Tibial artery (tissue), 4 donors: ENCODE measurements at places on chromosomes 1 and 21.

DNA sequence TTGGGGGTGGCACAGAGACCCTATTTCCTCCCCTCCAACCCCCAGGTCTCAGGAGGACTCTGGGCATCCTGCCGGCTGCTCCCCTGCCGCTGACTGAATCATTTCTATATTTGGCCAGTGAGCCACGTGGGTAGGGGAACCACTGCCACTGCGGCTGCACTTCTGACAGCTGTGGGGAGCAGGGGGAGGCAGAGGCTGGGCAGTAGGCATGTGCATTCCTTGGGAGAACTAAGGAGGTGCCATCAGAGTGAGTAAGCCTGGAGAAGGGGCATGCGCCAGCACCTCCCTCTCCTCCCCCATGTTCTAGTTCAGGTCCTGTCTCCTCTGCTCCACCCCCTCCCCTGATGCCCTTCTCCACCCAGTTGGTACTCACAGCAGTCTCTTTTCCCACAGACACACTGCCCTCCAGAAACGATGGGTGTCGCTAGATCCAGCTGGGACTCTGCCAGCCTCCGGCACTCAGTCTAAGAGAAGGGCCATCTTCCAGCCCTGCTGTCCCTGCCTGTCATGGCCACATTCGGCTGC lies 12.0 kb downstream of the PPFIA4 start:
- DNase-seq = peak; percentile 53

- DNase-seq = no peak
Measured at GRCh38 chr1:17233675-17234320, 15.1 kb upstream of the PADI3 start.

GRCh38 chr1:231679109-231679508 lies 52.5 kb downstream of the DISC1 start:
- DNase-seq = no peak

DNA sequence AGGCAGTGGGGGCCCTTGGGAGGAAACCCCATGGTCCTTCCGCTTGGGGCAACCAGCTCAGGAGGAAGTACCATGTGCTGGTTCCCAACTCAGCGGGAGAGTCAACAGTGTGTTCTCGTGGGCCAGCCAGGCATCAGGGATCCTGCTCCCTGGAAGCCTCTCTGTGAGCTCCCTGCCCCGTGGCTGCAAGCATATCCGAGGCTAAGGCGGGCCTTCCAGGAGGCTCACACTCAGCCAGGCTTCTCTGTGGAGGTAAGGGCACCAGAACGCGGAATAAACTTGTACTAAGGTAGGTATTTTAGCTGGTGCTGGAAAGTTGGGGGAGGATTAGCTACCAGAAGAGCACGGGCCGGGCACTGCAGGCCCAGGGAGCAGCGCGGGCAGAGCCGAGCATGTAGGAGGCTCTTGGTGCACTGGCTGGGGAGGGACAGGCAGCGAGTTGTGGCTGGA lies 74.7 kb upstream of the POU3F1 start:
- no peak for DNase-seq

DNA sequence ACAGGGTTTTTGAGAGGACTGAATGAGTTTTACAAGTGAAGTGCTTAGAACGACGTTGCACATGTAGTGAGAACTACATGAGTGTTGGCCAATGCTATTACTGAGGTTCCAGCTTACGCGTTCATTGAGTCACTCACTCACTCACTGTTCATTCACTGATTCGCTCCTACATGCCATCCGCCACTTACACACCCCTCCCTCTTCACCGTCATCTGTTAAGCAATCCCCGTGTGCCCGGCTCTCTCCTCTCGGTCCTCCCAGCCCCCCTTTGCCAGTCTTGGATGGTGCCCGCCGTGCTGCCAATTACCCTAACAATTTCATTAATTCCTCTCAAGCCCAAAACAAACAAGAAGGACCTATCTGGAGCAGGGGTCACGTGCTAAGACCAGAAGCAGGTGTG lies 27.3 kb upstream of the EPHA2 start:
- DNase-seq = peak; percentile 69

GRCh38 chr1:90144820-90145219 lies 149.9 kb downstream of the ZNF326 start:
- DNase-seq = no peak

- peak; percentile 98 for DNase-seq
Measured at GRCh38 chr1:169367686-169368405, at the start of the genes BLZF1 and NME7. TSS of gene BLZF1 (plus strand) at chr1:169368195. CDS start at chr1:169369523, 1,328 bp downstream. TSS of gene NME7 (minus strand) at chr1:169367797. CDS start at chr1:169367710, 87 bp downstream.

DNA sequence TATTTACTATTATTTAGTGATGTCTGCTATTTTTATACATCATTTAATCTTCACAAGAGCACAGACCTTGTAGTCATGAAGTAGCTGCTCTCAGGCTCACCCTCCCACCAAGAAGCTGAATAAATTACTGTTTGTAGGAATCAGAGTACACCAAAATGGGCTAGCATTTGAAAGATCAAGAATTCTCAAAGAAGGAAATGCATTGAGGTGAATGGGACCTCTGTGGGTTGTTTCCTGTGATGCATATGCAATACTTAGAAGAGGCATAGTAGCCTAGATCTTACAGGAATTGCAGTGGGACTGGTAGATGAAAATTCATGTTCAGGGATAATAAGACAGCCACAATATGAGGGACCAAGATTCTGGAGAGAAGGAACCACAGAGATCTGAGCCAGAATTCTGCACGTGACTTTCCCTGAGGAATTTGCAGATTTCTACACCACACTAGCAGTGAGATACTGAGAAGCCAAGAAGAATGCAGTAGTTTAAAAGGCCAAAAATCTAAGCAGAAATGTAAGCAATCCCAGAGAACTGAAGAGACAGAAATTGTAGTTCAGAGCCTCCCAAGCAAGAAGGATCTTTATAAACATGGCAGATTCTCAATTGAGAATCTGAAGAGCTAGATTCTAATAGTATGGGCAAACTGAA lies 307.0 kb downstream of the ST6GALNAC3 start:
- DNase-seq = no peak

DNA sequence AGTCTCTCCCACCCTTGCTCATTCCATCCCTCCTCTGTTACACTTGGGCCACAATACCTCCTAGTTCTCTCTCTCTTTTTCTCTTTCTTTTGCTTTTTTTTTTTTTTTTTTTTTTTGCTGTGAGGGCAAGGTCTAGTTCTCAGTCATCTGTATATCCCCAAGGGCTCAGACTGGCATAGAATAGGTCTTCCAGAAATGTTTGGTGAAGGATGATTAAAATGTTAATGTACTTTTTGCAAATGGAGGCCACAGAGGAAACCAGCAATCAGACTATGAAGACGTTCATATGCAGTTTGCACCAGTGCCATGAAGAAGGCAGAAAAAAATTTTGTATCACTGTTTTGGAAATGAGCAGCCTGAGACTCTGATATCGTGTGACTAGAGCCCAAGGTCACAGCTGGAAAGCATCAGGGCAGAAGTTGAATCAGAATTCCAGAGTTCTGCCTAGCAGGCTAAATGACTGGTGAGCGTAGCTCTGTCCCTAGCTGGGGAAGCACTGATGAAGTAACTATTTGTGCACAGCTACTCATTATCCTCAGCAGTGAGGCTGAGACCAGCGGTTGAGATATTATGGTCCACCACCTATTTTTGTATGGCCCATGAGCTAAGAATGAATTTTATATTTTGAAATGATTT lies 186.5 kb downstream of the TGFBR3 start:
- no peak for DNase-seq

- DNase-seq = peak; percentile 16
Measured at GRCh38 chr1:30311749-30312148, 411.6 kb downstream of the MATN1 start.

GRCh38 chr1:2134621-2135307 lies 59.8 kb downstream of the FAAP20 start:
- DNase-seq = no peak

DNA sequence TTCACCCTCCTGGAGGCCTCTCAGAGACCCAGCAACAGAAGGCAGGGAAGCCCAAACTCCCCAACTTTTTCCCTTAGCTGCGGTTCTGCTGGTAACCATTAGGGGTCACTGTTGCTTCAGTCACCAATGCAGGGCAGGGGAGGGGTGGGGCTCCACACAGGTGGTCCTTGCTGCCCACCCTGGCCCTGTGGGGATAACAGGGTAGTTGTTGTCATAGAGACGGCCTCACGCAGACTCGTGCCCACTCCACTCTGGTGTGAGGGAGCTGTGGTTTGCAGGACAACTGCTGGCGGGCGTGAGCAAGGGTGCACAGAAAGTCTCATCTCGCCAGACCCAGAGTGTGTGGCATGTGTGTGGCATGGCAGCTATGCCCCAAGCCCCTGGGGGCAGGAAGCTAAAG lies 19.9 kb downstream of the INSRR start:
- DNase-seq = no peak

DNA sequence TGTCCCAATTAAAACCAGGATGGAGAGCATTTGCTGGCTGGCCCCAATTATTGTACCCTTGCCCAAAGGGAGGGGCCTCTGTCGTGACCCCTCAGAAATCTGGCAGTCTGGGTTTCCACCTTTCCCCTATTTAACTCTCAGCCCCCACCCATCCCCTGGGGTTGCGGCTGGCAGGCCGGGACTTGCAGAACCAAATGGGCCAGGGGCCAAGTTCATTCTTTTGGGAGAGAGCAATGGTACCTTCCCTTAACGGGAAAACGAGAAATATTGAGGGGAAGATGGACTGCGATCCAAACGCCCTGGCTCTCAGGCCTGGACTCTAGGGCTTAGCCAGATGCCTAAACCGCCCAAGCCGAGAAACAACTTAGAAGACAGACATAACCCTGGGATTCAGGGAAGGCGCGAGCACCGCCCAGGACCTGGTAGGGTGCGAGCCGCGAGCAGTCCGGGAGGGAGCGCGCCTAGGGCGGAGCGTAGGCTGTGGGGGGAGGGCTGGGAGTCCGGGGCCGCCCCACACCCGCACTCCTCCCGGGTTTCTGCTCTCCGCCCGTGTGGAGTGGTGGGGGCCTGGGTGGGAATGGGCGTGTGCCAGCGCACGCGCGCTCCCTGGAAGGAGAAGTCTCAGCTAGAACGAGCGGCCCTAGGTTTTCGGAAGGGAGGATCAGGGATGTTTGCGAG lies at the start of gene SLC27A3:
SLC27A3 (plus strand) TSS at position 628 of the 678 bp plus-strand sequence. CDS start 91 bp downstream, outside the sequence.
- peak; percentile 87 for DNase-seq

GRCh38 chr1:118649369-118650106 lies 338.6 kb downstream of the TBX15 start:
- DNase-seq = no peak

GRCh38 chr1:80657044-80657643 lies 1143.6 kb upstream of the ADGRL2 start:
- no peak for DNase-seq

DNA sequence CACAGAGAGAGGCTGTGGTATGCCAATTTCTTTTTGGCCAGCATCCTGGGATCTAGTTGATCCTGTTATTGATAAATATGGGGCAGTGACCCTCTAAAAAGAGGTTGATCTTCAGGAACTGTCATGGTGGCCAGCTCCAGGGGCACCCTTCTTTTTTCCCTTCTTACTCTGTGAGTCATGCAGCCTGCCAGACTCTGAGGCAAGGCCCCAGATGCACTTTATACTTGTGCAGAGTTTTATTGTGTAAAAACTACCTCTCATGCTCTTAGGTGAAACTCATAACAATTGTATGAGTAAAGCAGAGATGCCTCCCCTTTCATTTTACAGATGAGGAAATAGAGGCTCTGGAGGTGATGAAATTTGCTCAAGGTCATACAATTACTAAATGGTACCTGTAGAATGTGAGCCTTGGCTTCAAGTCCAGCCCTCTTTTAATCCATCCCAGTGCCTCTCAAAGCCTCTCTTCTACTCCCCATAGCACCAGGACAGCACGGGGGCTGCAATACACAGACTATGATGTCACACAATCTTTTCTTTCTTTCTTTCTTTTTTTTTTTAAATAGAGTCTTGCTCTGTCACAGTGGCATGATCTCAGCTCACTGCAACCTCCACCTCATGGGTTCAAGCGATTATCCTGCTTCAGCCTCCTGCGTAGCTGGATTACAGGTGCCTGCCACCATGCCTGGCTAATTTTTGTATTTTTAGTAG lies 387.8 kb downstream of the KCNH1 start:
- DNase-seq = no peak

GRCh38 chr1:80154176-80154575 lies 1147.6 kb upstream of the ADGRL4 start:
- DNase-seq = no peak

DNA sequence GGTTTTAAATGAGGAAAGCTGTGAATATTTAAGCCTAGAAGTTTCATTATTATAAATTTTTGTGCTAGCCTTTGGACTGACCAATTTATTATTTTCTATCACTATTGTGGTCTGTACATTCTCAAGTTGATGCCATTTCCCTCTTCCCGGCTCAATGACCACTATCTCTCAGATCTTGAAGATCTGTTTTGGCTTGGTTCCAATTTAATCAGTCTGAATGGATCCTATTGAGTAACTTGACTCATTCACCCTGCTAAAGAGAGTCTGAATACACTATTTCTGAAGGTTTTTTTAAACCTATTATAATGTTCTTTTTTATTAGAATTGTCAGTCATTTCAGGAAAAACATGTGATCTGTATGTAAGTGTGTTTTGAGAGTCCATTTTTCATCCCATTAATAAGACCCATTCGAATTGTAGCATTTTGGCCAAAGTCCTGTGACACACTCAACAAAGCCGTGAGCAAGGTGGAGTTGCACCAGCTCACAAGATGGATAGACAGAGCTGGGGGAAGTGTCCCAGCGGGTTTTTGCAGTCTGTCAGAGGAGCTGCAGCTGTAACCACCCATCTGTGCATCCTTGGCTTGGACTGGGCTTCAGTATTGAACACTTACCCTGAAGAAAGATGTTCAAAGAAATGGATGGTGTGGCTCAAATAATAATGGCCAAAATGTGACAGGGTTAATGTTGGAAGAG lies 145.6 kb downstream of the NFIA start:
- no peak for DNase-seq

GRCh38 chr1:63033211-63033610 lies 249.3 kb downstream of the ATG4C start:
- DNase-seq = no peak

GRCh38 chr1:234887016-234887900 lies 241.4 kb downstream of the TOMM20 start:
- peak; percentile 51 for DNase-seq

DNA sequence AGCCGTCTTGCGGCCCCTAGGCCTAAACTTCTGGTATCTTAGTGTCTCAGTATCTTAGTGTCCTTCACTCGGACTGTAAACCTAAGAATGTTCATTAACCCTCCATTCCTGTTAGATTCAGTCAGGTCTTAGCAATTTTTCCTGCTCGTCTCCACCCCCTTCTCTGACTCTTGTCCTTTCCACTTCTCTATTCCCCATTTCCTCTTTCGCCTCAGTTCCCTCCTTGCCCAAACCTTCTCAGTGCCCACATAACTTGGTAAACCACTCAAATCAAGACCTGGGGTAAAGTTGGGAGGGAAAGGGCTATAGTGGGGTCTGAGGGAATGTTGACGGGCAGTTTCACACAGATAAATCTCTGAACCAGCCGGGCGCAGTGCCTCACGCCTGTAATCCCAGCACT lies 726 bp upstream of the FCER1G start:
- DNase-seq = peak; percentile 18

GRCh38 chr1:154493276-154493675 lies 8.7 kb upstream of the TDRD10 start:
- no peak for DNase-seq
